Non-pigmented ciliary epithelial cell (primary cell): ENCODE measurements at places on chromosomes 11 and 22.

DNA sequence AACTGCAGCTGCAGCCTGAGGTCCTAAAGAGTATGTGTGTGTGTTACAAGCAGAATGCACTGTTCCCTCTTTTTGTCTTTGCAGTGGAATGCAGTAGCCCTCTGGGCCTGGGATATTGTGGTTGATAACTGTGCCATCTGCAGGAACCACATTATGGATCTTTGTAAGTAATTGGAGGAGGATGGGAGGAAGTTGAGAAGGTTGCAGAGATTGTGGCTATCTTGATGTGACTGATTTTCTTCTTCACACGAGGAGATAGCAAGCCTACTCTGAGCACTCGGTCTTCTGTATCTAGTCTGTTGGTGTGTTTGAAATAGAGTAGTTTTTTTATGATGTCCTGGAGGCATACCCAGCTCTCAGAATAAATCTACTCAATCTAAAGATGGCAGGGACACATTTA lies 2.3 kb downstream of the RBX1 start:
- no peak for DNase-seq

DNA sequence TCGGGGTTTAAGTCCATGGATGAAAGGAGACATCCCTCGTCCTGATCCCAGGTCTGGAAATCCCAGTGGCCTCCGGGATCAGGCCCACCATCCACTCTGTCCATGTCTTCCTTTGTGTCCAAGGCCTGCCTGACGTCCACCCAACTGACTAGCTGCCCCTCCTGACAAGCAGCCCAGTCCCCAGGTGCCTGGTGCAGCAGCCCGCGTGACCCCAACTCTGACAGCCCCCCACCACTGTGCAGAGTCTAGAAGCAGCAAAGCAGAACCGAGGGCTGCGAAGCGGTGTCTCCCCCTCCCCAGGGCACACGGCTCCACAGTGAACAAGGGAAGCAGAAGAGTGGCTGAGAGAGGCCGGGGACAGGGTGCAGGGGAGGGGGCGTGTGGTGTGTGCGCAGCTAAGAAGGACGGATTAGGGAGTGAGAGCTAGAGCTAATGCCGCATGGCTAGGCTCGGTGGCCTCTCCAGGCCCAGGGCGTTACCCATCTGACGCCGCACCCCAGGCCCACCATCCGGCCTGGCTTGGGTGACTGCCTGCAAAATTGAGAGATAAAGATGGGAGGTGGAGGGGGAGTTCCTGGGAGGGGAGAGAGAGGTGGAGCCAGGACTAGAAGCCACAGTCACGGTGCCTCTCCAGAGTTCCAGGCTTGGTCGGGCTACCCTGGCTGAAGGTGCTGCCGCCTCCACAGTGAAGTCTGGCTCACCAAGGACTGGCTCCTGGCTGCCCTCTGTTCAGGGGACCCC lies 16.6 kb upstream of the BAIAP2L2 start:
- DNase-seq, result no peak

DNA sequence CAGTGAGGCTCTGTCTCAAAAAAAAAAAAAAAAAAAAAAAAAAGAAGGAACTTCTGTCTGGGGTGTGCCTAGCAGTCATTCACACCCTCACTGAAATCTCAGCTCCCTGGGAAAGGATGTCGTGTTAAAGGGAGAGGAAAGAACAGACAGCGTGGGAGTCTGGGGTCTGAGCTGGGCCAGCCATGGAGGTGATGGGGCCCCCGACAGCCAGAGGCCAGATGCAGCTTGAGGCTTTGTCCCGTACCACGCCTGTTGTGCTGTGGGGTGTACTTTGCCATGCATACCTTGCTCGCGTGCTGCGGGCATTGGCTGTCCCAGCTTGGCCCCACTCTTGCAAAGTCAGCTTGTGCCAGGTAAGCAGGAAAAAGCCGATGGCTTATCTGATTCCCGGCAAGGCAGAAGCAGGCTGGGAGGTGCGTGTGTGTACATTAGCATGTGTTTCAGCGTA lies 4.6 kb downstream of the SYT12 start:
- DNase-seq, result no peak

DNA sequence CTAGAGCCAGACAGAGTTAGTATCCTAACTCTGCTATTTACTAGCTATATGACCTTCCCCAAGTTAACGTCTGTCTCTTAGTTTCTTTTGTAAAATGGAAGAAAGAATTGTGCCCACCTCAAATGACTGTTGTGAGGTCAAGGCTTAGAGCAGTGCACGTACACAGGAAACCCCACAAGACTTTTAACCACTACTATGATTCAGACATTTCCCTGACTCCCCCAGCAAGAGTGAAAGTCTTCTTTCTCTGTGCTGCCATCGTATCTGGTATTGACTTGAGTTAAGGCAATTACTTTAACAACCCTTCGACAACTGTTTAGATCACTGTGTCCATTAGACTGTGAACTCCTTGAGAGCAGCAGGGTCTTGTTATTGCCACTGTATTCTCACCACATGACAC lies 2.6 kb upstream of the OR52W1 start:
- no peak for DNase-seq

GRCh38 chr11:95412074-95412473 lies 181.1 kb upstream of the SESN3 start:
- no peak for DNase-seq

GRCh38 chr11:34074391-34074790 lies 22.9 kb downstream of the CAPRIN1 start:
- no peak for DNase-seq

DNA sequence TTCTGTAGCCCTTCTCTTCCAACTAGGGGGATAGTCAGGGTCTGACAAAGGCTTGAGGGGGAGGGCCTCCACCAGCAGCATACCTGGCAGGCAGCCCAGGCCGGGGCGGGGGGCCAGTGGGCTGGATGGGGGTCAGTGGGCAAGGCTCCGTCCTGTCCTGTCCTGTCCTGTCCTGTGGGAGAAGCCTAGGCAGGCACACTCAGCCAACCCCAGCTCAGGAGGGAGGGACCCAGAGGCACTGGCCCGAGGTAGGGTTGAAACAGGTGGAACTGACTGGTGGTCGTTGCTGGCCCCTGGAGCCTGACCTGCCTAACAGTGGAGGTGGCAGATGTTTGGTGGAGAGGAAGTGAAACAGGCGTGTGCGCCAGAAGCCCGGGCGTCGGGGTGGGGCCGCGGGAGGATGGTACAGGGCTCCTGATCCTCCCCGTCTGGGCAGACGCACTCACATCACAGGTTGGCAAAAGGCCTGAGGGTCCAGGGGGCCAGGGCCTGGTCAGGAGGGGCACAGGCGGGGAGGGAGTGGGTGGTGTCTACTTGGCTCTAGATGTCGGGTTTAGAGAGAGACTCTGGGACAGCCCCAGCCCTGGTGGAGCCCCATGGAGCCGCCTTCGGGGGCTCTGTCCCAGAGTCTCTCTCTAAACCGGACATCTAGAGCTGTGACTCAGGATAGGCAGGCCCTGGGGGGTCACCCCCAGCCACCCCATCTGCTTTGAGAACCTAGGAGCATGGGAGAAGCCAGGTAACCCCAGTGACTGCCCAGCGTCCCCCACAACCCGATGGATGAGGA lies 32.5 kb upstream of the GRAMD4 start:
- DNase-seq, result no peak
